Mammary epithelial cell (primary cell): ENCODE measurements at places on chromosomes 3 and 15.
A peak's percentile ranks its signal among the peaks of the same experiment; 100 is the strongest.

- peak; percentile 50 for DNase-seq
Measured at GRCh38 chr3:159929171-159930141, 59.2 kb upstream of the IL12A start.

DNA sequence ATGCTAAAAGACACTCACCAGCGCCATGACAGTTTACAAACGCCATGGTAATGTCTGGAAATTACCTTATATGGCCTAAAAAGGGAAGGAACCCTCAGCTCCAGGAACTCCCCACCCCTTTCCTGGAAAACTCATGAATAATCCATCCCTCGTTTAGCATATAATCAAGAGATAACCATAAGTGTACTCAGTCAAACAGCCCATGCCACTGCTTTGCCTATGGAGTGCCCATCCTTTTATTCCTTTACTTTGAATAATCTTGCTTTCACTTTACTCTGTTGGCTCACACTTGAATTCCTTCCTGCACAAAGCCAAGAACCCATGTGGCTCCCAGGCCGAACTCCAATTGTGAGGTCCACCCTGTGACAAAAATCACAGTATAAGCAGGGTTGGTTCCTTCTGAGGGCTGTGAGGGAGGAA, 19.1 kb upstream of the FSTL1 start:
- peak; percentile 26 for DNase-seq

- no peak for DNase-seq
Measured at GRCh38 chr15:74402873-74403587, 30.7 kb downstream of the SEMA7A start.

GRCh38 chr3:174216946-174217718, 642.0 kb upstream of the NAALADL2 start:
- no peak for DNase-seq

DNA sequence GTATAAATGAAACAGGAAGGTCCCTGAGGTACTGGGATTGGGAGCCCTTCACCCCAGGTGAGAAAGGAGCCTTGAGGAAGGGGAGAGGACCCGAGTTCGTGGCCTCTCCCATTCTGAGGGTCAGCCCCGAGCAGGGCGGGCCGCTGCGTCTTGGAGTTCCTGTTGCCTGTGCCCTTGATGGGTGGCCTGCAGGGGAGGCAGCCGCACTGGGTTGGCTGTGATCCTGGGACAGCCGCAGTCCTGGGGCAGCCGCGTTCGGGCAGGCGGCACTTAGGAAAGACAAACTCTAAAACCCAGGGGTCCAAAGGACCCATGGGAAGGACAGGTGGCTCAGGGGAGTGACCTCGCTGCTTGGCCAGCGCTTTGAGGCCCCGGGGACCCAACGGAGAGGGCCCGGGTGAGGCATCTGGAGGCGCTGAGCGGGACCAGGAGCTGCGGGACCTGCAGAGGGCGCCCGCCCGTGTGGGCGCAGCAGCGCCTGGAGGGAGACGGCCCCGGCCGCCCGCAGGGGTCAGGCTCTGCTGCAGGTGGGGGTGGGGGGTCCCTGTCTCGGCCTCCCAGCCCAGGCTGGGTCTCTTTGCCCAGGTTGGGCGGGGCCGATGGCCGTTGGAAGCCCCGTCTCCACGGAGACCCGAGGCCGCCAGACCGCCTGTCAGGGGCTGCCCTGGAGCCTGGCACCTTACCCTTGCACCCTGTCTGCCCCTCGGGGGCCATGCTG, 65.1 kb downstream of the HMCES start:
- no peak for DNase-seq

DNA sequence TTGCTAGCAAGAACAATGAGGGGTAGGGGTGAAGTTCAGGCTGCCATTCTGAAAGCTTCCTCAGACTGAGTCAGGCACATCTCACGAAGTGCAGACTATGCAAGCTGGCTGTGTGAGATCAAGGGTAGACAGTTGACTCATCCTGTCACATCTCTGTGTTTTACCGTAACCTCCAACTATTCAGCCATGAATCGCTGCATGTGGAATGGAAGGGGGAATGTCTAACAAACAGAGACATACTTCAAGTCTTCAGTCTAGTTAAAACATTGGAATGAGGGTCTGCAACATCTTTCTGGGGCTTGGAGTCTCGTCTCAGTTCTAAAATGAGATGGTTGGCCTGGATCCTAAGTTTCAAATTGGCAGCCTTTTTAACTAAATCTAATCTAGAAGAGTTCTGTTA, 25.9 kb downstream of the AGTR1 start:
- no peak for DNase-seq
